ENCODE measurements at places on chromosomes 13 and 19.

GRCh38 chr13:105343134-105343806 is 1192.2 kb downstream of the EFNB2 start:
- DNase-seq, result no peak

GRCh38 chr13:51603716-51604115 is 19.5 kb downstream of the WDFY2 start:
- DNase-seq, result no peak

DNA sequence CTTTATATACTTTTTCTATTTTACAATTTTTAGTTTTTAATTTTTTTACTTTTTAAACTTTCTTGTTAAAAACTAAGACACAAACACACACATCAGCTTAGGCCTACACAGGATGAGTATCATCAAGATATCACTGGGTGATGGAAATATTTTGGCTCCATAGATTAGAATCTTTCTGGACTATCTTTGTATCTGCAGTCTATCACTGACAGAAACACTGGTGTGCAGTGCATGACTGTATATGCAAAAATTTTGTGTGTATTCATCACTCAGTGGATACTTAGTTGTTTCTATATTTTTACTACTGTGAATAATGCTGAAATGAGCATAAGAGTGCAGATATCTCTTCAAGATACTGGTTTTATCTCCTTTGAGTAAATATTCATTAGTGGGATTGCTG is 68.0 kb upstream of the GPC6 start:
- no peak for DNase-seq

- no peak for DNase-seq
Observed at GRCh38 chr13:113545455-113545930, 39.1 kb upstream of the TFDP1 start.

DNA sequence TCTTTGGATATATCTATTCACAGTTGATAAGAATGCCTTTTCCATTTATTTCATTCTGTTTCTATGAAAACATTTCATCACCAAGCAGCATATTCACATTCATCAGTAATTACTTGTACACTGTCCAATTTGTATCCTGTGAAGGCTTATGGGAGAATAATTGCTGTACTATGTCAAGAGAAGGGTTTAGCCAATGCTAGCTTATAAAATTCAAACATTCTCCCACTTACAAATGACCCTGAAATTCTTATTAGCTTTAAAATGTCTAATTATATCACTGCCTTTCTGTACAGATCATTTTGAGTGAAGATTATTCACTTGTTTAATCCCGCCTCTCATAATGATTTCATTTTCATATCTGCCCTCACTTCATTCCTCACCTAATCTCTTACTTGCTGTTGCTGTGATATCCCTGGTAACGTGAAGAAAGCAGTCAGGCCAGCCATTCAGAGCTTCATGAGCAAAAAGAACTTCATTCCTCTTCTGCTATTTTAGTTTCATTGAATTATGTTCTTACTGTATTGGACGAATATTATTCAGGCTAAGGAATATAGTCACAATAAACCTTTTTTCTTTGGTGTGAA is 778.7 kb downstream of the OLFM4 start:
- no peak for DNase-seq

DNA sequence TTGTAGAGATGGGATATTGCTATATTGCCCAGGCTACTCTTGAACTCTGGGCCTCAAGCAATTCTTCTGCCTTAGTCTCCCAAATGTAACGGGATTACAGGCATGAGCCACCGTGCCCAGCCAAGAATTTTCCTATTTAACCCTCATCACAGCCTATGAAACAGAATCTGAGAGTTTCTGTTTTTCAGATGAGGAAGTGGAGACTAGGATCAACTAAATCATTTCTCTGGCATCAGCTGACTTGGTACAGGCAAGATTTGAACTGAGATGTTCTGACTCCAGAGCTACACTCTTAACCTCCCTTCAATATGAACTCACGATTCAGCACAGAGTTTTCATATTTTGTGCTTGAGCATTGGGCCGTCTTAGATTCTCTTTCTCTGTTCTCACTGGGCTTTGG is 8.1 kb downstream of the ZNF460 start:
- no peak for DNase-seq

GRCh38 chr13:26011996-26012821 is 39.6 kb downstream of the SHISA2 start:
- DNase-seq, result peak; percentile 50

DNA sequence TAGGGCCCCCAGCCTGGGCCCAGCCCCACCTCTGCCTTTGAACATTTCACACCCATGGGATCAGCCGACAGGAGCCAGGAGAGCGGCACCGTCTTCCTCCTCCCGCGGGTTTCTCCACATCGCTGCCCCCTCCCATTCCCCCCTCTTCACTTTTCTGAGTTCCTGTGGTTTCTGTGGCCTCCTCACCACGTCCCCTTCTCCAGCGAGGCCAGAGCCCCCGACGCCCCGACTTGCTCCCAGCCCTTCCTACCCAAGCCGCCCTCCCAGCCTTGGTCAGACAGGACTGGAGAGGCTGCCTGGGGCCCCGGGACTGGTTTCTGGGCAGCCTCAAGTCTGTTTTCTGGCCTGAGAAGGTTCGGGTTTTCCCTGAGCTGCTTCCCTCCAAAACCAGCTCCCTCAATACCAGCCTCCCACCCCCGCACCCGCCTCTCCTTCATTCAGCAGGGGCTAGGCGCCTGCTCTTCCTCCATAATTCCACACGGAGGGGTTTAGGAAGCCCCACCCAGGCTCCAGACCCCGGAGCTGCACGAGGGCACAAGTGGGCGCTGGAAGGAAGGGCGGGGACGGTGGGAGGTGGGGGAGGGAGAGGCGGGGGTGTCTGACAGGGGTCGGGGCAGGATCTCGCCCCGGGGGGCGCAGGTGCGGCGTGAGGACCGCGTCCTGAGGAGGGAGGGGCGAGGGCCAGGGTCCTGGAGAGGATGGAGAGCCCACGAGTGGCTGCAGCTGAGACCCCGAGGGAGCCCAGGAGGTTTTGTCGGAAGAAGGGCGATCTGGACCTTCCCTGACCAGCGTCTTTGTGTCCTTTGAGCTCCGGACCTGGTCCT is 4.0 kb upstream of the SIGLEC10 start:
- DNase-seq, result peak; percentile 25

DNA sequence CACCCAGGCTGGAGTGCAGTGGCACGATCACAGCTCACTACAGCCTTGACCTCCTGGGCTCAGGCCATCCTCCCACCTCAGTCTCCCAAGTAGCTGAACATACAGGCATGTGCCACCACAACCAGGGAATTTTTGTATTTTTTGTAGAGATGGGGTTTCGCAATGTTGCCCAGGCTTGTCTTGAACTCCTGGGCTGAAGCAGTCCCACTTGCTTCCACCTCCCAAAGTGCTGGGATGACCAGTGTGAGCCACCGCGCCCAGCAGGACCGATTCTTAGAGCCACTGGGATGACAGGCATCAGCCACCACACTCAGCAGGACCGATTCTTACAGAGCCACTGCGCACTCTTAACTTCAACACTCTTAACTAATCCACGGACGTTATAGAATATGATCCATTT is 54.9 kb upstream of the RANBP3 start:
- DNase-seq, result no peak

GRCh38 chr13:73870970-73871935 is 263.0 kb downstream of the KLF12 start:
- DNase-seq, result no peak

GRCh38 chr19:39182174-39182505 is 14.6 kb upstream of the NCCRP1 start:
- no peak for DNase-seq
